ENCODE measurements at places on chromosomes 6 and 20.

GRCh38 chr20:2797136-2797983 is 3.1 kb downstream of the CPXM1 start:
- DNase-seq = no peak

DNA sequence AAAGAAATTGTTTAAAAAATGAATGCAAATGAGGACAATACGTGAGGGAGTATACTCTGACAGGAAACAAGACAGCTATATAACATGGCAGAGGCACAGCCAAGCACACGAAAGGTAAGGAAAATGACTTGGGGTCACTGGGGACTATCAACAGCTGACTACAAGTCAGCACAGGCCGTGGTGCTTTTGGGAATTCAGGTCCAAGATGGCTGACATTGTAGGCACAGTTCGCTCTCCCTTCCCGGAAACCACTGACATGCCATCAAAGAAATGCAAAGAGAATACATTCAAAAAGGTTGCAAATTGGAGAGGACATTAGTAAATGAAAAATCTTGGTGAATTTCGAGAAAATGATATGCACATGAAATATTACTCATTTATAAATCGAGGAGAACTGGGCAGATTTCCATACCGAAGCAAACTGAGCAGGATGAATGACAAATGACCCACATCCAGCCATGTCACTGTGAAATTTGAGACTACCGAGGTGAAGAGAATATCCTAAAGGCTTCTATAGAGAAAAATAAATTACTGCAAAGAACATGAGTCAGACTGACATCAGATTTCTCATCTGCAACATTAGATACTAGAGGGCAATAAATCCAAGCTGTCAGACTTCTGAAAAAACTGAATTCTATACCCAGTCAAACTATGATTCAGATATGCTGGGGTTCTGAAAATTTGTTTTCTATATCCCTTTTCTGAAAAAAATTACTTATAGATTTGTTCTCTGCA is 391.1 kb downstream of the BTBD9 start:
- DNase-seq = no peak

GRCh38 chr6:45952546-45952945 is 63.1 kb downstream of the CLIC5 start:
- DNase-seq = no peak

DNA sequence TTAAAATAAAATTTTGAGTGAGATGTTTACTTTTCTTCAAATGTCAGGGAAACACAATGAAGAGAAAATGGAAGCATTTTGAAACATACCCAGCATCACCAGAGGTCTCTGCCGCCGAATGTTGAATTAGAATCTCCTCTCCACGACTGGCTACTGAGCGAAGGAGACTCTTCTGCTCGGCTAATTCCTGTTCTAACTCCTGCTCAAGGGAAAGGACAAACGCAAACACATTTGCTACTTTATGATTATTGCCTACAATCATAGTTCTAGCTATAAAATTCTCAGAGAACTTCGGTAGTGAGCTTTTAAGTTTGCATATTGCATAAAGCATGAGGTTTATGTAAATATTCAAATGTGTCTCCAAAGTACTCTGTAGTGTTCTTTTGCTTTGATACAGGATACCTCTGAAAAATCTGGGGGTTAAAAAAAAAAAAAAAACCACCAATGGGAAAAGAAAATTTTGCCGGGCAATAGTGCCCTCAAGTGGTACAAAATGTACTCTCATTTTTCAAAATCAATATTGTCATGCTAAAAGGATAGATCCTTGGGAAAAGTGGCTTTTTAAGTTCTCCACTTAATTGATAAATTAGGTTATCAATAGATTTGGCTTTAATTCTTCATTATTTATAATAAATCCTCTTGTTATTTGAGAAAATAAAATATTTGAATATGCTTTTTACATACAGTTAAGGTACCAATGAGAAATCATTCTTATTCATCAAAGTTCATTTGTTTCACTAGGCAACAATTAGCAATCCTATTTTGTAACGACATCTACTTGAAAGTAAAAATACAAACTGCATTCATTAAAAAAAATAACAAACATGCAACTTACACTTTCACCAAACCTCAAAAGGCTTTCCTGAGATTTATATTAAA is 369.0 kb downstream of the SYNE1 start:
- no peak for DNase-seq

- DNase-seq = no peak
Measured at GRCh38 chr20:16005021-16005914, 568.0 kb downstream of the KIF16B start.
